Activated CD8-positive, alpha-beta memory T cell treated with anti-CD3 and anti-CD28 coated beads for 1 hour (primary cell): ENCODE measurements at places on chromosomes 3 and 15.

GRCh38 chr3:8638994-8639658 lies 5.5 kb downstream of the SSUH2 start:
- DNase-seq = no peak

DNA sequence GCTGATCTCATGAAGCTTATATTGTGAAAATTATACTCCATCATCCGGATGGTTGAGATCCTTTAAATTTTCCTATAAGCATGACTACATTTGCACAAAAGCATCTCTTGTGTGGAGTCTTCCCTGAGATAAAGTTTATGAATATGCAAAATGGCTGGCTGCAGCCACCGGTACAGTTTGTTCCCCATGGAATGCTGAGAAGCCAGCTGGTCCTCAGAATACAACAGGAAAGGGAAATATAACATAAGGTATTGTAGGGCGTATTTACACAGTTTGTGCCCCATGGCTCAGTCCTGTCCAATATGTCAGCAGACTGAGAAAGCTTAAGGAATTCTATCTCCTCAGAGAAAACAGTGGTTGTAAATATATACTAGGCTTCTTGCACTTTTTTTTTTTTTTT lies 468.6 kb downstream of the CNTN6 start:
- no peak for DNase-seq

DNA sequence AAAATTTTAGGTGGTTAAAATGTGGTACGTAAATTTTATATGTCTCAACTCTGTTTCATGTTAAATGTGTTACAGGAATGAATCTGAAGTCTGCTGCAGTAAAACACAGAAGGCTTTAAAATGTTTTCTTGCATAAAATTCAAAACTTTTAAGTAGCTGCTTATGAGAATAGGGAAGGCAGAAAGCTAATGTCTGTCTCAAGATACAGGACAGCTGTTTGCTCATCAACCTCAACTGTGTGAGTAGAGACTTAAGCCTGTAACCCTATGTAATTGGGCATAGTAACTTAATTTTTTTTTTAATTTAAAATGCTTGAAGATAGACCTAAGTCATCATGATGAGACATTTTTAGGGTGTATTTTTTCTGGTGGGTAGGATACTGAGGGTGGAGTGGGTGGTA lies 38.9 kb downstream of the ZFAND6 start:
- no peak for DNase-seq

DNA sequence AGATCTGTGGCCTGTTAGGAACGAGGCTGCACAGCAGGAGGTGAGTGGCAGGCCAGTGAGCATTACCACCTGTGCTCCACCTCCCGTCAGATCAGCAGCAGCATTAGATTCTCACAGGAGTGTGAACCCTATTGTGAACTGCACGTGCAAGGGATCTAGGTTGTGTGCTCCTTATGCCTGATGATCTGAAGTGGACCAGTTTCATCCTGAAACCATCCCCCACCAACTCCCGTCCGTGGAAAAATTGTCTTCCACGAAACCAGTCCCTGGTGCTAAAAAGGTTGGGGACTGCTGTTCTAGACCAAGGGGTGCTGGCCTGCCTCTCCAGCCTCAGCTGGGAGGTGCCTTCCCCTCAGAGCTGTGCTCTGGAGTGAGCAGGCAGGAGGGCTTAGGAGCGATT lies 61.4 kb downstream of the RPLP1 start:
- DNase-seq = no peak

DNA sequence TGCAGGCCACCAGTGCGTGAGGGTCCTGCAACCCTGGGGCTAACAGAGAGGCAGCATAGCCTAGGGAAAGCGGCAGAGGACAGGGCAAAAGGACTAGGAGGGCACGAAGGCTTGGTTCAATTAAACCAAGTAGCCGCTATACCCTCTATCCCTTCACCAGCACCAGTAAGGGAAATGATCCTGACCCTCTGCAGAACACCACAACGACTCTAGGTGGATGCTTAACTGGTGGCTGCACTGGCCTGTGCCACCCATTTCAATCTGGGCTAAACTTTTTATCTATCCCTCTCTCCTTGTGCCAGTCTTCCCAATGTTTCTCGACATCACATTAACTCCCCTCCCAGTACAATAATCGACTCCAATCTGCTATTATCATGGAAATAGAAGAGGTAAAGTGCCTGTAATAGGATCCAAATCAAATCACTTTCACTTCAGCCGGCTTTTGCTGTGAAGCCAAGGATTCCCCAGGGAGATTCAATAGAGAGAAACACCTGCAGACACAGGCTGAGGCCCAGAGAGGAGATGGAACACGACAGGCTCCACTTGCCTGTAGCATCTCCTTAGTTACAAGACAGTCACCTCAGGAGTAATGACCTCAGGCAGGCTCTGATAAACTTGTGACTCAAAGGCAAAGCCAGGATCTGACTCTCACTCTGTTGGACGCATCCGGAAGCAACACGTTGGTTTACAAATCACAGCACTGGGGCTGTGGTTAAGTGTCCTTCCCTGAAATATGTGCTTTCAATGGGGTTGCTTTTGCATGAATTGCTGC lies 791.6 kb upstream of the ARRDC4 start:
- no peak for DNase-seq

DNA sequence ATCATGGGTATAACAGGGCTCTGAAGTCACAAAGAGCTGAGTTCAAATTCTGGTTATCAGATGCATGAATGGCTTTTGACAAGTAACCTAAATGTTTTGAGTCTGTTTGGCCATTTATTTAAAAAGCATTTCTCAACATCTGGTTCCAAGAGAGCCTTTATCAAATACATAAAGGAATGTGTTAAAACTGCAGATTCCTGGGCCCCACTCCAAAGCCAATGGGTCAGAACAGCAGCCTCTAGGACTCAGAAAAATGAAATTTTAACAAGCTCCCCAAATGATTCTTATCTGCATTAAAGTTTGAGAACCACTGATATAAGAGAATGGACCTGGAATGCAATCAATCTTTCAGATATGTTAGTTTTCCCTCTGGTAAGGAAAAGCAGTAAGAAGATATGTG lies 3.4 kb downstream of the B4GALT4 start:
- no peak for DNase-seq

- no peak for DNase-seq
Measured at GRCh38 chr3:57918123-57918837, 89.9 kb upstream of the FLNB start.

GRCh38 chr15:61729646-61730045 lies 330.6 kb downstream of the VPS13C start:
- no peak for DNase-seq

DNA sequence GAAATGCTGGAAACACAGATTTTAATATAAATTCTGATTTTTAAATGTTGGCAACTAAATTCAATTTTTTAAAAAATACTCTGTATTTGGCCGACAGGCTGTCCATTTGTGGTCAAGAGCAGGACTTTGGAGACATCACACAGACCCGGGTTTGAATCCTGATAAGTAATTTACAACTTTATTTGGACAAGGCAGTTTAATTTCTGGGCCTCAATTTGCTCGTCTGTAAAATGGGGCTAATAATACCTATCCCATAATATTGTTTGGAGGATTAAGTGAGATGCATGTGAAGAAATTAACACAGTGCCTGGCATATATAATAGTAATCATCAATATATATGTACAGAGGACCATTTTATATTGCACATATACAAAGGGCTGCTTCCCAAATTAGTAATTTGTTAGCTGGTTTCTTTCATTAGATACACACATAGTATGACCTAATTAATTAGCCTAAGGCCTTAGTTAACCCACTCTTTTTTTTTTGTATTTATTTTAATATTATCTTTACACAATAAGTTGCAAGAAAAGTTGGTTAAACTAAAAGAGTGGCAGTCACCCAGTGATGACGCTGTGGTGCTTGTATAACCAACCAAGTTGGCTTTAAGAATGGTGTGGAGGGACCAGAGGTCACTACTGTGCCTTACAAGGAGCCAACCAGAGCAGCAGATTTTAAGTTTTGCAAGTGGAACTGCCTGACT lies 665 bp downstream of the PIGB start:
- no peak for DNase-seq

DNA sequence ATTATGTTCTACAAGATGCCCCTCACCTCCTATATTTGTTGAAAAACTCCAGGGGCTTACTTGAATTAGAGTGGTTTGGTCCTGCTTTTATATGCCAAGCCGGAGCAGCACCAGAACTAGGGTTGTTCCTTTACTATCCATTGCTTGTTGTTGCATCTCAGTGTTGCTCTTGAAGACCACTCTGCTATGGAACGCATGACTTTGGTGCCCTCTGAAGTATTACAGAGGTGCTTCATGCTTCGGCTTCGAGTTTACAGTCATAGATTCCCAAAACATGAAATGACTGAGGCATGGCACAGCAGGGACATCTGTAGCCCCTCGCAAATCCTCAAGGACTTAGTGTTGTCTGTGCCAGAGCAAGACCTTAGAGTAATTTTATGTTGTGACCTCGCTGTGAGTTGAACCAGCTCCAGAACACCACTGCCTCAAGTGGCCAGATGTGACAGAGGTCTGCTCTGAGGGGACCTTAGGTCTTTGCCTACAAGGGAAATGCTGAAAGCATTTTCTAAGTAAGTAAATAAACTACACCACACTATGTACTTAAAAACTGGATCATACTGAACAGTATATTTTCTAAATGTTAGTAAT lies 67.2 kb upstream of the SIAH2 start:
- DNase-seq = no peak

GRCh38 chr15:57909388-57909787 lies 156.1 kb downstream of the ALDH1A2 start:
- no peak for DNase-seq

- DNase-seq = no peak
Measured at GRCh38 chr3:189982321-189982945, 138.3 kb downstream of the P3H2 start.

- no peak for DNase-seq
Measured at GRCh38 chr3:122646146-122646988, 34.3 kb upstream of the PARP14 start.

GRCh38 chr15:45469441-45469840 lies 53.1 kb downstream of the SLC30A4 start:
- DNase-seq = no peak

DNA sequence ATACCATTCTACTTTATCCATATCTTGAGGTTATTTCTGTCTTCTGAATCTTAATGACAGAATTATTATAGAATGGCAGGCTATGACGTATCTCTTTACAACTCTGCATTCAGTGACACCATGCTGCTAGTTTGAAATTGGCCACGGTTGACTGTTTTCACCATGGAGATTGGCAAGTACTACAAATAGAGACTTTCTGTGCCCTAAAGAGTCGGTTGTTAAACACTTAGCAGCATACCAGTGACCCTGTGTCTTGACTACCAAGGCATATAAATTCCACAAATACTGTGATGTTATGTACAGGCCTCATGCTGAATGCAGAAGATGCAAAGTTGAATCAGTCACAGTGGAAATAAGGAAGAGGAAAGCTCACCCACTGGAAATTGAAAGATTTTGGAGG lies 67.0 kb upstream of the CADPS start:
- no peak for DNase-seq

DNA sequence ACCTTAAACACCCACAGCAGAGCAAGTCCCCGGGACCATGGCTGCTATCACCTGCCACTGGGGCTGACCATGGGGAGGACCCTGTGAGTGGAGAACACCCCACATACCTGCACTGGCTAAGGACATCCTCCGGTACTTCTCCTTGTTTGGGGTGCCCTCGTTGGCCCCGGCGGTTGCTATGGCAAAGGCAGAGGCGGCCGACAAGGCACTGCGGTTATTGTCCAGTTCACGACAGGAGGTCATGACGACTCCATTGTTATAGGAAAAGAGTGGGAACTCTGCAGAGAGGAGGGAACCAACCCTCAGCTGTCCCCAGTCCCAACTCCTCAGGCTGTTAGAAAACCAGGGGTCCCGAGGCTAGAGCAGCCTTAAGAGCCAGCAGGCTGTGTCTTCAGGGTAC lies 54.8 kb upstream of the CTSH start:
- DNase-seq = no peak

GRCh38 chr3:181940703-181941102 lies 229.0 kb downstream of the SOX2 start:
- no peak for DNase-seq

GRCh38 chr15:47963265-47963664 lies 157.5 kb upstream of the SLC24A5 start:
- no peak for DNase-seq

GRCh38 chr3:142027735-142028134 lies 121.6 kb downstream of the TFDP2 start:
- DNase-seq = no peak

DNA sequence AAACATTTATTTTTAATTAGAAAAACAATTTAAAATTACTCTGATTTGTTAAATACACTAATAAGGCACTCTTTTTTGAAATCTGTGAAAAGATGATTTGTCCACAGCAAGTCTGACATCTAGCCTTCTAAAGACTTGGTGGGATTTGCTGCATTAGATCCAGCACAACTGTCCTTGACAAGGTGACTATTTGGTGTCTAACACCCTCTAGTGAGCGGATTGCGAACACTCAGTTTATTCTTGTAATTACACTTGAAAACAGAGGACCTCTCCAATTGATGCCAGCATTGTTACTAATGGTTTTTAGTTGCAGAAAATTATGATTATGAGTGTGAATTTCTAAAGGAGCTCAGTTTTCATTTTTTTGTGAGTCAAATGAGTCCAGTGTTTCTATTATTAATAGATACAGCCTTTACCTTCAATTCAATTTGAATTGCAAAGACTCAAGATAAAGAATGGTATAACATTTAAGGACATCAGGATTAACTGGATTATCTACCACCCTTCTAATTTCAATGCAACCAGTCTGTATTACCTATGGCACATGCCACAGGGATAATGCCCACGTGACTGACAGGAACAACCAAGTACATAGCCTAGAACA lies 29.7 kb upstream of the STRIT1 start:
- no peak for DNase-seq

GRCh38 chr15:100438570-100438969 lies 90.2 kb downstream of the CERS3 start:
- DNase-seq = peak; percentile 5

DNA sequence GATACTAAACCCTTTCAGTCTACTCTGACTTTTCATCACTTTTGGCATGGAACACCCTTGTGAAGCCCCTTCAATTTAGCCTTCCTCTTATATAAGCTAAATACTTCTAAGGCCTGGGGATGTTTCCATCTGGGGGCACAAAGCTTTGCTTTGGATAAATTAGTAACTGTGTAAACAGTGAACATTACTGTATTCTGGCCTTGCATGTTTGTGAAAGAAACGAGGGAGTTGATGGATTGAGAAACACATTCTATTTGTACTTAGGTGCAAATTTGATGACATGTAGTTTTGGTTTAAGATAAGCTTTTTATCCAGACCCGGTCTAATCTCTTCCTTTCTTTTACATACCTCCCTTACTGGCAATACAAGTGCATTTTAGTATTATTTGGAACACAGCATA lies 19.7 kb downstream of the PSMD6 start:
- DNase-seq = no peak

GRCh38 chr3:149579838-149580542 lies 77.8 kb downstream of the WWTR1 start:
- no peak for DNase-seq

DNA sequence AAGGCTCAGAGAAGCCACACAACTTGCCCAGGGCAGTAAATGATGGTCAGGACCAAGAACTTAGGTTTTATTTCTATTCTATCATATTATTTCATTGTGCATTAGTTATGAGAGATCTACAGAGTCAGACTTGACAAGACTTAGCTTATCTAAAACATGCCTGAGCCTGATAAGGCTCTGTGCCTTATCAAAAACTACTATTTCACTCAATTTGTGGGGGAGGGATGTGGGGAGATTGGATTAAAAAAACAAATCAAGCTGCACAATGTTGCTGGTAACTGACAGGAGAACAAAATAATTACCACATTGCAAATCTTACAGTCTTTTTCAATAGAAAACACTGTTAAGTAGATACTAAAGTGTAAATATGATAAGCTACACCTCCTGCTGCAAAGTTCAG lies 16.0 kb downstream of the HACD2 start:
- DNase-seq = no peak
